ENCODE measurements at places on chromosomes 1 and 21. TPM values are rescaled to one million over a fixed set of nuclear protein-coding genes. Genes with fewer than 3 reads are reported as not detected.

DNA sequence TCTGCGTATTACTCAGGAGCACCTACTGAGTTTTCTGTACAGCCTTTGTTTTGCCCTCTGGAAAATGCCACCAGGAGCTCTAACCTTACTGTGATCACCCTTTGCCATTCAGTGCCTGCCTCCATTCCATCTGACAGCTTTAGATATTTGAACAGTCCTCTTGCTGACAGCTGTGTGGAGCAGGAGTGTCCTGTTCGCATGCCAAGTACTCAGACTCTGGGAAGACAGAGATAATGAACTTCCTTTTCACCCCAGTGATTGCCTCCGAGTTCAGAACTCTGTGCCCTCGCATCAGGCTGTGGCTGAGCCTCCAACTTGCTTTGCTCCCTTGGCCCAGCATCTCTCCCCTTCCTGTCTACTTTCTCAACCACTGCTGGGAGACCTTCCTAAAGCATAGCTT is 74.0 kb downstream of the CACNA1E start:
- no peak for DNase-seq

DNA sequence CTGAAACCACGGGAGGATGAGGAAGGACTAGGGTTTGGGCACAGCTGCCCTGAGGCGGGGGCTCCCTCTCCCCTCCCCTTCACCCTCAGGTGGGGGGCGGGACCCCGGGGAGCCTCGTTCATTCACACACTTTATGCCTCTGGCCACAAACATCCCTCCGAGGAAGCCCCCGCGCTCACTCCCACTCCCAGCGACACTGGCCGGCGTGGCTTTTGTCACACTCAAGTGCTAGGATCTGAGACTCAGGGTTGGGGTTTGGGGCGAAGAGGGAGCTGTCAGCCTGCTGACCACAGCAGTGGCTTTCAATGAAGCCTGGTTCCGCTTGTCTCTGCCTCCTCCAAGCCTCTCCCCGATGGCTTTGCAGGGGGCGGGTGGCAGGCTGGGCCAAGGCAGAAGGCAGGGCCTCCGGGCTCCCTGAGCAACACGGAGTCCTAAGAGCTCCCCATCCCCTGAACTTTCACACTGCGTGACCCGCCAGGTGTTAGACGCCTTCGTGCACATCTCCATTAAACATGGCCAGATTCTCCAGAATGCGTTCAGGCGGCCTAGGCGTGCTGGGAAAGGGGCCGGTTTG is 178.1 kb downstream of the NPHP4 start:
- DNase-seq: no peak

DNA sequence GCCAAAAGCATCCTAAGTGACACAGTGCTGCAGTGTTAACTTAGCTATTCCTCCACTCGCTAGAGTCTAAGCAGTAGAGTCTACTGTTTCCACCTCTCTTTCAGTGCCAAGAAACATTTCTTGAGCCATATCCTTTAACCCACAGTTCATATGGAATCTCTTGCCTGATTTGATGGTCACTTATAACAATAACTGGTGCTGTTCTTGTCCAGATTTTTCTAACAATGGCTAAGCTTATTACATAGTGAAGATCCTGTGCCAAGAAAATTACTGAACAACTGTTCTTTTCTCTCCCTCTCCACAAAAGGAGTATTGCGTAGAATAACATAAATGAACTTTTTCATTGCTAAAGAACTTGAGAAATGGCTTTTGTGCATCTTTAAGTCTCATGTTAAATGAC is 121.3 kb downstream of the CDC7 start:
- no peak for DNase-seq

DNA sequence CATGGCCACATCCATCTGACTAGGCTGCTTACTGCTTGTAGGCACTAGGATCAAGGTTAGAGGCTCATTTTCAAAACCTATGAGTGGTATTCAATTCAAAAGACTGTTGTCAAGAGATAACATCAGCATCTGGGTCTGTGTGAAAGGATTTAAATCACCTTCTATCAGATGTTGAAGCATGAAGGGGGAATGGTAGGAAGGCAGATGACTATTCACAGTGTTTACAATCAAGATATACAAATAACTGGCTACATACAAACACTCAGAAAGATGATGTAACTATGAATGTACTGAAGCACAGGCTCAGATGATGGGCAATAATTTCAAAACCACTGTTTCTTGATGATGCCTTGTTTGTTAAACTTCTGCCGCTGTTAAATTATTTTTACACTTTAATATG is 249.2 kb downstream of the SLC45A1 start:
- no peak for DNase-seq

DNA sequence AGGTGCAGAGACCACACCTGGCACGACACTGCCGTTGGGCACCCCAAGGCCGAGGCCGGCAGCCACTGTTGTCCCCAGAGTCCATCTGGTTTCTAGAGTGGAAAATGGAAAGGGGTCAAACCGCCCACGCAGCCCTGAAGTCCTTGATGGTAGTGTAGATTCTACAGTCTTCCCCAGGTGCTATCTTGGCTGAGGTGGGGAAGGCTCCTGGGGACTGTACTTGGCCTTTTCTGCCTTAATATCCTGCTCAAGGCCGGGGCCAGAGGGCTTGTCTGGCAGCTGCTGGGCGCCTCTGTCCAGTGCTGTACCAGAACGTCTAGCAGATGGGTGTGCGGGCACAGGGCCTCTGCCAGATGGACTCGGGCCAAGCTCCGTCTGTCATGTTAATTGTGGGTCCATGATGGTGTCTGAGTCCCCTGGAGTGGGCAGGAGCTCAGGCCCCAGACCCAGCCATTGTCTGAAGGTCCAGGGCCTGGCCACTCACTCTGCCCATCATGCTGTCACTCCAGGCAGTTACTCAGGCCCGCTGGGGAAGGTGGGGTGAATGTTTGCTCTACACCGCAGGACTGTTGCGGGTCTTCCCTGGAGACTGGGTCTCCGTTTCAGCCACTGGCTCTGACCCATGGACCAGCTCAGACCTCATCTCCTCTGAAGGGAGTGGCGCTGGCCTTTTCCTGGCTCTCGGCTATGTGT is 161.9 kb upstream of the COL6A1 start:
- no peak for DNase-seq

DNA sequence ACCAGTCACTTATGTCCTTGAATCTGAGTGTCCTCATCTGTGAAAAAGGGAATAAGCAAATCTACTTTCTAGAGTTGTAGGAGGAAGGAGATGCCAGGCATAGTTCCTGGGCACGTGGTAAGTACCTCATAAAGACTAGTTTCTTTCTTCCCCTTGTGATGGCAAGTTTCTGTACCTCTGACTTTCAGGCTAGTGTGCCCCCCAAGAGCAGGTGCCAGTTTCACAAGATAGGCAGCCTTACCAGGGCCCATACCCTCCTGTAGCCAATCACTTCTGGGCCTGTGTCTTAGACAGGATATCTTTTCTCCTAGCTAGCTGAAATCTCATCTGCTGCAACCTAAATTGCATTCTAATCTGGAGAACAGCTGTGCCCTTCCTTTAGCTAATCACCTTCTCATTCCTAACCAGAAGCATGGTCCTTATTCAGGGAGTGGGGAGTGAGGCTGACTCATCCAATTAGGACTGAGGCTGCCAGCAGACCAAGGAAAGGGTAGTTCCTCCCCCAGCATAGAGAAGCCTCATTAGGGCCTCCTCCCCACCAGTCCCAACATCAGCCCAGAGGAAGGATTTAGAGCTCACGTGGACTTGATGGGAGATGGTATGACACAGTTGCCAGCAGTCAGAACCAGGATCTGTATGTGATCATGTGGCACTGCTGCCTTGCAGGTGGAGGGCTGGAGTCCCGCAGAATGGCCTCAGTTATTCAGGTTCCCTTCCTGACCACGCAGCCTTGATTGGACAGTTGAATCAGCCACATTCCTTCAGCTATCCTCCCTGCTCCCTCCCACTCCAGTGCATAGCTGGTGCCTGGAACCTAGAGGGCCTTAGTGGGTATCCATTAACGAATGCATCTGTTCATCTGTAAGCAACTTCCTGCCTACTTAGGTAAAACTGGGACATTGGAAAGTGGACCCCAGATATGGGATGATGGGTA is 7.9 kb downstream of the KLHDC8A start:
- DNase-seq: no peak

- DNase-seq: no peak
Observed at GRCh38 chr1:68228851-68229250, 3.5 kb downstream of the WLS start.

DNA sequence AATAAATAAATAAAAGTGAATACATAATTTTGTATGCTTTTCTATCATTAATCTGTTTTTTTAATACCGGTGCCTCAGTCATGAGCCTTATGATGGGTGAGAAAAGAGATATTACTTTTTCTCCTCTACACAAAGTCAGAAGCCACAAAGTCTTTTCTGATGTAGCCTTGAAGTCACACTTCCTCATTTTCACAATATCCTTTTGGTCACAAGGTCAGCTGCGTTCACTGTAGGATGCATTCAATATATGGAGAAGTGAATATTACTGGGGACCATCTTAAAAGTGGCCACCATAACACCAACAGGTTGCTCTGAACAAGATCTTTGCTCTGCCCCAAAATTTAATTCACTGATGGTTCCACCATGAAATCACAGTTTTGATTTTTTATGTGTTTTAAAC is 83.3 kb upstream of the TNR start:
- DNase-seq: no peak

GRCh38 chr1:246078126-246078887 is 428.8 kb downstream of the SMYD3 start:
- DNase-seq: no peak

- no peak for DNase-seq
Observed at GRCh38 chr1:20705203-20705755, 12.5 kb downstream of the KIF17 start.

GRCh38 chr1:243921111-243921510 is 71.1 kb upstream of the AKT3 start:
- DNase-seq: peak; percentile 17

GRCh38 chr1:114164840-114165543 is 11.3 kb upstream of the SYT6 start:
- DNase-seq: no peak

- no peak for DNase-seq
Observed at GRCh38 chr1:228273720-228274451, 66.0 kb downstream of the OBSCN start.

- no peak for DNase-seq
Observed at GRCh38 chr1:101122452-101123166, 97.0 kb upstream of the DPH5 start.

- no peak for DNase-seq
Observed at GRCh38 chr1:33654267-33654834, 181.9 kb downstream of the ZSCAN20 start.

DNA sequence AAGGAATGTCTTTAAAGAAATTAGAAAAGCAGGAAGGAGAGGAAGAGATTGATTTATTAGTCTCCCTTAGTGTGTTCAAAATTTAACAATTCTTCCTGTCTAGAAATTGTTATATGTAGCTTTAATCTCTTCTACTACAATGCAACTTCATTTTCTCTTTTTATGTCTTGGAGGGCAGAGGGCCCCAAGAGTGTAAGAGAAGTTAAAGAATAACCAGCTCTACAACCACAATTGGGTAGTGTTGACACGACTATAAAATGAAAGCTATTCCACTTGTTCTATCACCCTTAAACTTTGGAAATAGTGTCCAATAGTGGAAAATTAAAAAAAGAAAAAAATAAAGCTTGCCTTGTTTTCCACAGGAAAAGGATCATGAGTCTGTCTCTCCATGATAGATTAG is 82.6 kb upstream of the DPYD start:
- DNase-seq: no peak

DNA sequence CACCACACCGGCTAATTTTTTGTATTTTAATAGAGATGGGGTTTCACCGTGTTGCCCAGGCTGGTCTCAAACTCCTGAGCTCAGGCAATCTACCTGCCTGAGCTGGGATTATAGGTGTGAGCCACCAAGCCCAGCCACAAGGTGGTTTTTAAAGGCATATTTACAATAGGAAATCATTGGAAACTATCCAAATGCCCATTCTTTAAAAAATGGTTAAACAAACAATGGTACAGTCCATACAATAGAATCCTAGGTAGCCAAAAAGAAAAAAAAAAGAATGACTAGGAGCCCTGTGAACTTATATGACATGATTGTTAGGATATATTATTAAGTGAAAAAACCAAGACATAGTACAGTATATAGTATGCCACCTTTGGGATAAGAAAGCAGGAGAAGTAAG is 5.3 kb downstream of the ATP2B4 start:
- DNase-seq: no peak

DNA sequence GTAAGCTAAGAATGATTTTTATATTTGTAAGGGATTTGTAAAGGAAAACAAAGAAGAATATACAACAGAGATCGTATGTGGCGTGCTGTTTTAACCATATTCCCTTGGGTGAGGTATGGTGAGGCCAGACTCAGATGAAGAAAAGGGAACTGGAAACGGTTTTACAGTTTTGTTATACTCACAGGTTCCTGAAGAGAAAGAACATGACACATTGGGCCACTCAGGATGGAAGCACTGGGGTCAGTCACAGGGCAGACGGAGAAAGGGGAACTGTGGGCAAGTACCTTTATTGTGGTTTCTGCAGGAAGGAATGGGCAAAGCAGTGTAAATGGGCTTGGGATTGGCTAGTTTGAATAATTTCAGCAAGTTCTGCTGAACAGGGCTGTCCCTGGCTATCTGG is 177.4 kb downstream of the LBR start:
- DNase-seq: no peak

- no peak for DNase-seq
Observed at GRCh38 chr1:44436401-44437106, 31.5 kb downstream of the RNF220 start.

DNA sequence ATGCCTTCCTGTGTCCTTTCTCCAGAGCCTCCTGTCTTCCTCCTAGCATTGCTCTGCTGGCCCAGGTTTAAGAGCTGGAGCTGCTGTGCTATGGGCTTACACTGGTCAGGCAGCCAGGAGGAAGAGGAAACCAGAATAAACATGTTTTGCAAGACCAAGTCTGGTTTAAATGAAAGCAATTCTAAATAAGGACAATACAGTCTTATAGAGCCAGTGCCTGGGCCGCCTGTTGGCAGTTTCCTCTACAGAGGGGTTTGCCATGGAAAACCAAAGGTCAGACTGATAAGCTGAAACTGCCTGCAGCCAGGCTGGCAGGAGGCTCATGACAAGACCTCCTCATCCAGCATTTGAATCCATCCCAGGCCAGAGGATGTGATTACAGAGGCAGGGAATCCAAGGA is 92.9 kb upstream of the FGGY start:
- no peak for DNase-seq

DNA sequence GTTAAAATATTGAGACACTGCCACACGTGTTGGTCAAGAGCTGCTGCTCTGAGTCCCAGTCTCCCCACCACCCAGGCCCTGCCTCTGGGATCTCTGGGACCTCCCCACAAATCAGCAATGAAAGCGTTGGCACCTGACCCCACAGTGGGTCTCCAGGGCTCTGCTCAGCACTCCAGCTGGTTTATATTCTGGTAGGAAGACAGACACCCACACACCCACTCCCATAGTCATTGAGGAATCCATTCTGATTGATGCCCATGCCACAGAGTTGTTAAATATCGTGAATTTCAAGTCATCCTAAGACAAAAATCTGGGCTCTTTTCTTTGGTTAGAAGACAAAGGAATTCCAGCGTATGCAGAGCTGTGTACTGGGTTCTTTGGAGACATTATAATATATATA is 91.6 kb downstream of the KIF26B start:
- DNase-seq: no peak

Gene VCAM1
- total RNA-seq: 11.6 TPM

Gene CLDN17
- not detected for total RNA-seq

Gene PPIAL4G
- total RNA-seq: not detected

Gene IL23R
- not detected for total RNA-seq

Gene LMOD1
- 165 TPM for total RNA-seq

Gene DTL
- total RNA-seq: not detected

Gene EPHA2
- 30.0 TPM for total RNA-seq

Gene TEX50
- total RNA-seq: not detected

Gene CFAP141
- total RNA-seq: not detected

Gene ZNF648
- total RNA-seq: 0.84 TPM

Gene LY9
- total RNA-seq: 0.22 TPM

Gene IKBKE
- 1.5 TPM for total RNA-seq

Gene C4BPA
- total RNA-seq: not detected

Gene SLC6A9
- total RNA-seq: 0.87 TPM

All from tibial nerve (tissue), 4 donors.